ENCODE measurements at places on chromosomes 3 and 15.

GRCh38 chr3:182516597-182517336 lies 276.5 kb upstream of the ATP11B start:
- no peak for DNase-seq

GRCh38 chr15:74884428-74885223 lies 5.2 kb upstream of the MPI start:
- DNase-seq, result no peak

DNA sequence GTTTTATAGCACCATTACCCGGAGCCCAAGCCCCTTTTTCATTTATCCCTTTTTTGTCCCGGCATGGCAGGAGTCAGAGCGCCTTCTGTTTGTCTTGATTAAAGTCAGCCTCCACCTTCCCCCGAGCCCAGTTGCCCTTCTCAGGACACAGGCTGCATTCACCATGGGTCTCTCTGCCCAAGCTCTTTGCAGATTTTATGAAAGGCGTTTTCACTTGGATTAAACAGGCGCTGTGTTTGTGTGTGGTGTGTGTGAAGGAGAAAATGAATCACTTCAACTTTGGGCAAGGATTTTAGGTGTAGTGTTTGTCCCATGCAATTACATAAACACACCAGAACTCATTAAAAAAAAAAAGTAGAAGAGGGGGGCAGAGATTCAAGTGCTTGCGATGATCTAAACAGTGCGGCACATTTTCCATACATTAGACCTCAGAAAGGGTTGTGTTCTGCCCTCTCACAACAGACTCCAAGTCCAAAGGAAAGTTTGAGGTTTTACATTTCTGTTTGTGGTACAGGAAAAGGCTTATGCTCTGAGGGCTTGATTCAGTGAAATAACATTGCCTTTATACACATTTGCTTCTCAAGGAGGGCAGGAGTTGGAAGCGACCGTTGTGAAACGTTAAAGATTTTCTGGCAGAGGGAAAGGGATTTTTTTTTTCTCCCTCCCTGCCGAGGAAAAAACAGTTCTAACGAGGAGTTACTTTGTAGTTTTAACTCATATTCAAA lies 14.5 kb upstream of the IL16 start:
- DNase-seq, result no peak

GRCh38 chr3:64131725-64132469 lies 93.4 kb downstream of the PRICKLE2 start:
- no peak for DNase-seq

GRCh38 chr3:66838704-66839103 lies 159.4 kb upstream of the KBTBD8 start:
- no peak for DNase-seq

DNA sequence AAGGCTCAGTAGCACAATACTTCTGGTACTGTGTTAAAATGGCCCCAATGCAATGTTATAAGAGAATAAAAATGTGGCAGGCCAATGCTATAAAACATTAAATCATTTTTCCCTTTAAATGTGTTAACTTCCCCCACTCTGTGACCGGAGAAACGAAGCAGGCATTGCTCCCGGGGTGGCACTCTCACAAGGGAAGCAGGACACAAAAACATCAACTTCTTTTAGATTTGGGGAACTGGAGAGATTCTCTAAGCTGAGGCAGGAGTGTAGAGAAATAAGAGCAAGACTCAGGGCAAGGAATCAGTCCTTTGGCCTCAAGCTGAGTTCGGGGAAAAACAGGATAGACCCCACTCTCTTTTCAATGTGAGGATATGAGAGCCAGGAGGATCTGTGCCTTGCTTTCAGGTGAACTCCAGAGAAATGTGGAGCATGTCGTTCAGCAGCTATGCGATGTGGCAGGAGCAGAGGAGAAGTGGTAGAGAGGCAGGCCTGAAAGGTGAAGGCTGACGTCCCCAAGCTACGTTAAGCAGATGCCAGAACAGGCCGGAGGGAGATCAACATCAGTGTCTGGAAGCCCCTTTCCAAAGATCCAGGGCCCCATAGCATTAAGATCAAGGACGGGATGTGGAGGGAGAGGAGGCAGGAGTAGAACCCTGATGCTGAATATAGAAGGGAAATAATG lies 160.2 kb downstream of the PLD1 start:
- no peak for DNase-seq

GRCh38 chr3:129424185-129424841 lies 4.1 kb downstream of the EFCAB12 start:
- no peak for DNase-seq

DNA sequence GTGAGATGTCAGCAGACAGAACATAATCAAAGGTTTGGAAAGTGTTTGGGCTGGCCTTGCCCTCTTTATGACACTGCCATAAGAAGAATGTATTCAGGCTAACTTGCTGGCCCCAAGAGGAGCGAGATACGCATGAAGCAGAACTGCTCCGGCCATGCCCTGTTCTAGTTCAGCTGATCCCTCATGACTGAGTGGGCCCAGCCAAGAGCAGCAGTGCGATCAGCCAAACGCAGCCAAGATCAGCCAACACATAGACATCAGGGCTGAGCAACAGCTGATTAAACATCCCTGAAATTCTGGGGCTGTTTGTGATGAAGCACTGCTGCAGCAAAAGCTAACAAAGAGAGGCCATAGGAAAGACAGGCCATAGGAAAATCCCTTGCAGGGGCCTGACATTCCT lies 24.1 kb downstream of the POMGNT2 start:
- DNase-seq, result no peak

GRCh38 chr3:24165603-24165982 lies 220.5 kb downstream of the NR1D2 start:
- DNase-seq, result no peak

DNA sequence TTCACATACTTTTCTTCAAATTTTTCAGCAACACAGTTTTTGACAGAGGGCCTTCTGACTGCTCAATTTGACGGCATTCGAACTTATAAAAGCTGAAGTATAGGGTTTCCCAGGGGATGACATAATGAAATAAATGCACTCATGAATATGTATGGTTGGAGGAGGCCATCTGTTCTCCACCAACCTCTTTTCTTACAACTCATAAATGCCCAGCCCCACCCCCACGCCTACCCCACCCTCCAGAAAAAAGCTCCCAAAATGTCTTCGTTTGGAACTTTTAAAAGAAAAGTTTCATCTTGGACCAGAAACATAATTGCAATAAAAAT lies 211.6 kb upstream of the LRRN1 start:
- DNase-seq, result no peak

- DNase-seq, result no peak
Observed at GRCh38 chr3:146343551-146343950, 92.6 kb upstream of the PLSCR4 start.

DNA sequence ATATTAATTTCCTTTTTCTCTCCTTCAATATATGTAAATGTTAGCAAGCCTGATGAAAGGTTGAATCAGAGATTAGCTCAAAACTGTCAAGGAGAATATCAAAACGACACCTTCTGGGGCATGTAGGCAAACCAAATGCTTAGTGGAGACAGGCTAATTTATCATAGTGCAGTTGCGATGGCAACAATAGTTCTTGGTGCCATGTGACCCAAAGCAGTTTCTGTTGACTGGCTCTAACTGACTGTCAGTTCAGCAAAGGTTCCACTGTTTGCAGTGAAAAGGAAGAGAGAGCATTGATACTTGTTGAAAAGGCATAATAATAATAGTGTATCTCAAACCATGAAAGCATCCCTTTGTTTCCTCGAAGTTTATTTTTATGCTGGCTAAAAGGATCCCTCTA lies 513.9 kb downstream of the NLGN1 start:
- peak; percentile 38 for DNase-seq

- no peak for DNase-seq
Observed at GRCh38 chr3:126731044-126731443, 27.0 kb downstream of the CHCHD6 start.

DNA sequence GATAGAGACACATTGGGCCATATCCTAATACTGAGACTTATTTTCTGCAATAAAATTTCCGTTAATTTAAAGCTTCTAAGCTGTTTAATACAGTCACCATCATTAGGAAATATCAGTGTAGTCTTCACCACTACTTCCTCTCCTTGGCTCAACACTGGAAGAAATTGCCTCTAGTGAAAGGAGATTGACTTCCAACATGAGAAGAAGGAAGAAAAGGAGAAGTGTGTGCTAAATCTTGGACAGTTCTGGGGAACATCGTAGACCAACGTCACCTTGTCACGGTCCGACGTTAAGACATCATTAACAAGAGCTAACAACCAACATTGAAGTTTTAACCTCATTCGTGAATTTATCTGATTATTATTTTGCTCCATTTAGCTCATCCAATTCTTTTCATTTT lies 987.0 kb upstream of the CFAP20DC start:
- DNase-seq, result no peak

DNA sequence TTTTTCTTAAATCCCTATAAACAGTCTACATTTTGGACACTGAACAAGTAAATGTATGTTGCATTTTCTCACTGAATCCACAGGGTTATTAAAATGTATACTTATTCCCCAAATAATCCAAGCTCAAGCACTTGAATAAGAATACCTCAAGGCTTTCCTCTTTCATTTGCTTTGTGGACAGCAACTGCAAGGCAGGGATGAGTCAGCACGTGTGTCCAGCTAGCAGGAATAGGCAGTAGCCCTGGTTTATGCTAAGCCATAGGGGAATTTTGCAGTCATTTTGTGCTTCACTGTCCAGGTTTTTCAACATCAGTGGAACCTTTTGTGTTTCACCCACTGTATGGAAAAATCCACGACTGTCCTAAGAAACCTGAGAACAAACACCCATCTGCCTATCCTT lies 96.7 kb upstream of the KCNMB2 start:
- no peak for DNase-seq

DNA sequence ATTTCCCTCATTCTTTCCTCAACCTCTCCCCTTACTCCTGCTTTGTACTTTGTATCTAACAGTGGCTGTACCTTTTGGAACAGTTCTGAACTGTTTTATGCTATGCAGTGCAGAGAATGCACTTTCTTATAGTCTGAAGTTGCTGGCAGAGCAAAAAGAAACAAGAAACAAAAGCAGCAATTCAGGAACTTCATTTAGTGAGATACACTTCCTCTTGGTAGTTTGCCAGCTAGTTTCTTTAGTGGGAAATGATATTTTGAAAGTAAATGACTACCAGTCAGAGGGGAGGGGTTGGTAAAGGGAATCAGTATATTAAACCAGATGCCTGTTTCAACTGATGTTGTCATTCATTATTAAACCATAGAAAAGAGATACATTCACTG lies 55.0 kb upstream of the CHD2 start:
- DNase-seq, result no peak

GRCh38 chr3:16377196-16377595 lies 112.2 kb downstream of the OXNAD1 start:
- no peak for DNase-seq

GRCh38 chr3:3074551-3075257 lies 35.5 kb downstream of the IL5RA start:
- DNase-seq, result no peak

DNA sequence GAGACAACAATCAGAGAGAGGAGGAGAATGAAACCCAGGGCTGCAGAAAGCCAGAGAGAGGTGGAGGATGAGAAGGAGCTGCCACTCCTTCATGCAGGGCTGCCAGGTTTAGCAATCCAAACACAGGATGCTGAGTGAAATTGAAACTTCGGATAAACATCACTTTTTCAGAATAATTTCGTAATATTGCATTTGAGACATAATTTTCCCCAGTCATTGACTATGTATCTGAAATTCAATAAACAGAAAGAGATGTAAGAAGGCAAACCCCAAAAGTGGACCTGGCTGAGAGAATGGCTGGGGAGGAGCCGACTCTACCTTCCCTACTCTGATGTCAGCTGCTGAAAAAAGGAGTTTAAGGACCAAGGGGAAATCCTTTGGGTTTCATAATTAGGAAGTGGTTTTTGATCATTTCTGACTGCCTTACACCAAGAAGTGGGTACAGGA lies 33.8 kb downstream of the SLC9A9 start:
- no peak for DNase-seq

DNA sequence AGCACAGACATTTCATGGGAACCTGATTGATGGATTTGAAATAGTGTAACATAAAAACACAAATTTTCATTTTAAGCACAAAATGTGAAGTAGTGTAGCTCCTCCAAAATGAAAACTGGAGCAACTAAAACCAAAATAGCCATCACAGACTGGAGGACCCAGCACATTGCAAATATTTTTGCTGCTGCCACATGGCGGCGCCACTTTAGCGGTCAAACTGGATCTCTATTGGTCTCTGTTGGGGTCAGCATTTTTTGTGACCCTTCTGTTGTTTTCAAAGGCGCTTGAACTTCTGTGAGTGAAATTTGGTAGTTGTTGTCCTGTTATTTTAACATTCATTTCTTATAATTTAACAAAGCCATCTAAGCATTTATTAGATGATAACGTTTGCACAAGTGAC lies 259.9 kb downstream of the IL20RB start:
- no peak for DNase-seq

DNA sequence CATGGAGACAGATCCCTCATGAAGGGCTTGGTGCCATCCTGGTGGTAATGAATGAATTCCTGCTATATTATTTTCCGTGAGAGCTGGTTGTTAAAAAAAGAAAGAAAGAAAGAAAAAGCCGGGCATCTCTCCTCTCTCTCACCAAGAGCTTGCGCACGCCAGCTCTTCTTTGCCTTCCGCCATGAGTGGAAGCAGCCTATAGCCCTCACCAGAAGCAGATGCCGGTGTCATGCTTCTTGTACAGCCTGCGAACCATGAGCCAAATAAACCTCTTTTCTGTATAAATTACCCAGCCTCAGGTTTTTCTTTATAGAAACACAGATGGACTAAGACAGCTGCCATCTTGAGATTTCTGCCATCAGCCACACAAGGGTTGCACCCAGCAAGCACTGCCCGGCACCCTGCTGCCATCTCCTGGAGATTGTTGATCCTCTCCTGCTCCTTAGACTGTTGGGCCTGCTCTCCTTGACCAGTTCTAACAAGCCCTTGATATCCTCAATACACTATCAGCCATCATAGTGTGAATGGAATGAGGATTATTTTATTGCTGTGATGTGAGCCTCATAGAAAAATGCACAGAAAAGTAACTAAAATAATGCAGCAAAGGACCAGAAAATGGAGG lies 3.5 kb upstream of the AHSG start:
- DNase-seq, result no peak

DNA sequence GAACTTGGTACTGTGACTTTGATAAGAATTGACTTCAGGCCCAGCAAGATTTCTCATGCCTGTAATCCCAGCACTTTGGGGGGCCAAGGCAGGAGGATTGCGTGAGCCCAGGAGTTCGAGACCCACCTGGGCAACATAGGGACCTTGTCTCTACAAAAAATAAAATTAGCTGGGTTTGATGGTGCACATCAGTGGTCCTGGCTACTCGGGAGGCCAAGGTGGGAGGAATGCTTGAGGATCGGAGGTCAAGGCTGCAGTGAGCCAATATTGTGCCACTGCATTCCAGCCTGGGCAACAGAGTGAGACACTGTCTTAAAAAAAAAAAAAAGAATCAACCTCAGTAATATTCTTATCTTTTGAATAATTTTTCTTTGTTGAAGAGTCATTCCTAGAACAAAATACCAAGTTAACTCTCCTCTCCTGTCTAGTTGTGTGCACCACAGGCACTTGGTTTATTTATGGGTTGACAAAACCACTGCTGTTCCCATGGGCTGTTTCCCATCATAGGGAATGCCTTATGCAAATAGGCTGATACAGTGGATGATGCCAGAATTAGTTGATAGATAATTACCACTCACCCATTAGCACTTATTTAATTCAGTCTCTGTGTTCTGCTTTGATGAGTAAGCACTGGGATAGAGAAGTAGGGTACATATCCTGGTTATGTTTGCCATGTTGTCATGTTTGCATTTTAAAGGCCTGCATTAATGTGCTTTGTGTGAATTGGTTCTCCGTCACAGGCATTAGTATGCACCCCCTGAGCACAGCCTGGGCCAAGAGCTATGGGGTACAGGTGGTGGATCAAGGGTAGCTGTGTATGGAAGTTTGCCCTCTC lies 32.9 kb downstream of the TRAK1 start:
- no peak for DNase-seq

Data from amygdala (tissue), 56 donors.